Central memory CD8-positive, alpha-beta T cell (primary cell): ENCODE measurements at places on chromosomes 12 and 14.

GRCh38 chr12:66156654-66157053, 13.1 kb downstream of the TMBIM4 start:
- no peak overlapping the region for H3K4me3 ChIP-seq
- H3K27ac ChIP-seq: peak overlapping the region; percentile 19
- H3K4me1 ChIP-seq: peaks cover 51% of the 10 kb centered on the region
- H3K27me3 ChIP-seq: no peaks in the 10 kb centered on the region
- H3K36me3 ChIP-seq: peaks cover 7% of the 10 kb centered on the region
- no peak for DNase-seq

DNA sequence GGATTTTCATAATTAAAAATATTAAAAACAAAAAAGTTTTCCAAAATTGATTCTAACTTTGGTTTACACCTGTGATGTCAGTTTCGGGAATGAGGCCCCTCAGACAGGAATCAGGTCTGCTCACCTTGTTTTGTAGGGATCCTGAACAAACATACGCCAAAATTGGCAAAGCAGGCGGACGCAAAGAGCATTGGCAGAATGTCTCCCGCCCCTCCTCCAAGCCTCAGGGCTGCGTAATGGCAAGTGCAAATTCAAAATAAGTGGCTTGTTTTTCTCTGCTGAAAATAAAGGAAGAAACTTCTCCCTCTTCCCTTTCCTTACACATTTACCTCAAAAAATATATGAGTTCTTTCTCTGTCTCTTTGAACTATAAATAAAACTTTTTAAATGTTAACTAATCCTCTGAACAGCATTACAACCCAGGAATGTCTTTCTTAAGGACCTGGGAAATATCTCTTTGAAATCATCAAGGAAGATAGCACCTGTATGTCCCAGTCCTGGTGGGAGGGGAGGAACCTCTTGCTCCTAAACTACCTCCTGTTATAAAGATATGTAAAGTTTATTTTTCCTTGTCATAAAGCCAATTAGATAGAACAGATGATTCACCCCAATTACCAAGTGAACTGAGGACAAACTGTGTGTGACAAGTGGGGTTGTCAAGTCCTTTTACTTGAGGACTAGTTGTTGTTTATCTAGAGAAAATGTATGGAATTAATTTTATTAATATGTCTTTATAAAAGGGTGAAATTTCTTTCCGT, 16.5 kb downstream of the OR6J1 start:
- H3K36me3 ChIP-seq: no peaks in the 10 kb centered on the region
- no peak for DNase-seq
- no peak overlapping the region for H3K4me3 ChIP-seq
- peaks cover 51% of the 10 kb centered on the region for H3K27me3 ChIP-seq

- H3K4me3 ChIP-seq: no peak overlapping the region
- H3K4me1 ChIP-seq: peaks cover 8% of the 10 kb centered on the region
- peaks cover 44% of the 10 kb centered on the region for H3K36me3 ChIP-seq
- DNase-seq: no peak
Observed at GRCh38 chr12:50467439-50467838, 37.3 kb upstream of the DIP2B start.

- H3K4me3 ChIP-seq: no peak overlapping the region
- H3K27me3 ChIP-seq: no peaks in the 10 kb centered on the region
- H3K27ac ChIP-seq: peak overlapping the region; percentile 25
- peaks cover 2% of the 10 kb centered on the region for H3K36me3 ChIP-seq
- H3K4me1 ChIP-seq: peaks cover 58% of the 10 kb centered on the region
Observed at GRCh38 chr14:100402631-100403030, 79.5 kb downstream of the SLC25A47 start.

- DNase-seq: no peak
- no peaks in the 10 kb centered on the region for H3K36me3 ChIP-seq
- H3K27me3 ChIP-seq: peaks cover 17% of the 10 kb centered on the region
- H3K27ac ChIP-seq: no peak overlapping the region
- no peaks in the 10 kb centered on the region for H3K4me1 ChIP-seq
Observed at GRCh38 chr14:76259029-76259735, 107.5 kb downstream of the GPATCH2L start.

DNA sequence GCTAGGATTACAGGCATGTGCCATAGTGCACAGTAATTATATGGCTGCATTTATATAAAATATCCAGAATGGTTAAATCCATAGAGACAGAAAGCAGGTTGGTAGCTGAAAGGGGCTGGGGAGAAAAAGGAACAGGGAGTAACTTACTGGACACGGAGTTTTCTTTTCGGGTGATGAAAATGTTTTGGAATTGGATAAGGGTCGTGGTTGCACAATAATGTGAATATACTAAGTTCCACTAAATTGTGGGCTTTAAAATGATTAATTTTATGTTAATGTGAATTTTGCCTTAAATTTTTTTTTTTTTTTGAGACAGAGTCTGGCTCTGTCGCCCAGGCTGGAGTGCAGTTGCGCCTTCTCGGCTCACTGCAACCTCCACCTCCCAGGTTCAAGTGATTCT, 70.1 kb upstream of the BDKRB2 start:
- no peak for DNase-seq
- H3K4me3 ChIP-seq: no peak overlapping the region
- H3K4me1 ChIP-seq: no peaks in the 10 kb centered on the region
- H3K27me3 ChIP-seq: peaks cover 64% of the 10 kb centered on the region

GRCh38 chr12:53670308-53670707, 5.6 kb downstream of the ATP5MC2 start:
- no peak overlapping the region for H3K27ac ChIP-seq
- H3K27me3 ChIP-seq: no peaks in the 10 kb centered on the region
- DNase-seq: no peak
- H3K4me1 ChIP-seq: peaks cover 15% of the 10 kb centered on the region
- H3K36me3 ChIP-seq: peaks cover 64% of the 10 kb centered on the region

DNA sequence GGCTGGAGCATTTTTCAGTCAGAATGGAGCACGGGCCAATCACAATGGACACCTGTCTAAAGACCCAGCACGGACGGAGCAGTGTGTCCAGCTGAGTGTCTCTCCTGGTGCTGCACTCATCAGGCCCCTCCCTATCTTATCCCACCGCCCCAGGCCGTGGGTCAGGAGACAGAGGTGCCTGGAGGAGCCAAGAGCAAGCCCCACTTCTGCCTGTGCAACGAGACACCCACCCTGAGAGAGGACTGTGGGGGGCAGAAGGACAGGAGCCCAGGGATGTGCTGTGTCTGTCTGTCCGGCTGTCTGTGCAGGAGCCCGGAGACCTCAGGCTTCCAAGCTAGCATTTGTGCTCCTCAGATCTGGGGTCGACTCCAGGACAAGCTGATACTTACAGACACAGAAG, 69.6 kb upstream of the SFSWAP start:
- H3K27ac ChIP-seq: no peak overlapping the region
- no peaks in the 10 kb centered on the region for H3K4me1 ChIP-seq
- H3K4me3 ChIP-seq: no peak overlapping the region

DNA sequence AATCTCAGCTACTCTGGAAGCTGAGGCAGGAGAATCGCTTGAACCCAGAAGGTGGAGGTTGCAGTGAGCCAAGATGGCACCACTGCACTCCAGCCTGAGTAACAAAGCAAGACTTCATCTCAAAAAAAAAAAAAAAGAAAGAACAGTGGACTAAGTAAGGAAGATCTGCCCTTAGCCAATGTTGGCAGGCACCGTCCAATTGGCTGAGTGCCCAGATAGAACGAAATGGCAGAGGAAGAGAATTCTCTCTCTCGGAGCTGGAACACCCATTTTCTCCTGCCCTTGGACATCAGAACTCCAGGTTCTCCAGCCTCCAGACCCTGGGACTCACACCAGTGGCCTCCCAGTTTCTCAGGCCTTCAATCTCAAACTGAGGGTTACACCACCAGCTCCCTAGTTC, 49.9 kb downstream of the ESR2 start:
- no peaks in the 10 kb centered on the region for H3K4me1 ChIP-seq
- H3K4me3 ChIP-seq: no peak overlapping the region
- no peaks in the 10 kb centered on the region for H3K36me3 ChIP-seq
- no peak overlapping the region for H3K27ac ChIP-seq
- H3K27me3 ChIP-seq: peaks cover 44% of the 10 kb centered on the region

DNA sequence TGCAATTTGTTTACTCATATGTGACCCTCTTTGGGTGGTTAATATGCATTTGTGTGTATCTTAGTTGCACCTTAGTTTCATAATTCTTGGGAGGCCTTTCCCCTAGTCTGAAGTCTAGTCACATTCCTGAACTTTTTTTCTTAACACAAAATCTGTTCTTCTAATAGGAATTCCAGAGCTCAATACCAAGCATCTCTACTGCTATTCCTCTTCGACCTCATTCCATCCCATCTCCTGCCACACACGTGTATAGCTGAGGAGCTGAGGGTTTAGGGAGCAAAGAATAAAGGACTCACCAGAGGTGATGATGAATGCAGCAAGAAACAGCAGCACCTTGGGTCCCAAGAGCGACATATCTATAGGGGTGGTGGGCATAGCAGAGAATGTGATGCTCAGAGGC, 875 bp downstream of the MFAP5 start:
- H3K4me3 ChIP-seq: no peak overlapping the region
- H3K4me1 ChIP-seq: no peaks in the 10 kb centered on the region
- no peak overlapping the region for H3K27ac ChIP-seq
- H3K27me3 ChIP-seq: no peaks in the 10 kb centered on the region
- no peaks in the 10 kb centered on the region for H3K36me3 ChIP-seq

GRCh38 chr12:65464930-65465329, 186.4 kb downstream of the MSRB3 start:
- no peak overlapping the region for H3K4me3 ChIP-seq
- no peak overlapping the region for H3K27ac ChIP-seq
- no peak for DNase-seq
- no peaks in the 10 kb centered on the region for H3K27me3 ChIP-seq

- no peak overlapping the region for H3K4me3 ChIP-seq
- H3K27me3 ChIP-seq: peaks cover 29% of the 10 kb centered on the region
- no peak for DNase-seq
- no peak overlapping the region for H3K27ac ChIP-seq
Observed at GRCh38 chr12:15158083-15158482, 63.1 kb downstream of the RERG start.

DNA sequence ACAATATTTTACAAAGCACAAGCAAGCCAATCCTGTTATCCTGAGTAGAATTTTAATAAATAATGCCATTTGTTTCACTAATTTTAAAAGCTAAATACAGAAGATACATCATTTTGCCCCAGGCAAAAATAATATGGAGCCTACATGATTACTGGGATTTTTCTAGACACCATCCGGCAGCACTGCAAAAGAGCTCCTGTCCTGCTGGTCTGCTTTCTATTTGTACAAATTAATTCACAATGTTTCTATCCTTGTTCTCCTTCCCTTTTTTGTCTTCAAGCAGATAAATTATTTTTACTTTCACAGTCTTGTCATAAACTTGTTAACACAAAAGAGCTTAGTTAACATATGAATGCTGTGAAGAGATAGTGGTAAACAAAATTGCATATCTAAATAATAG, 4.6 kb downstream of the SIX1 start:
- H3K27ac ChIP-seq: no peak overlapping the region
- peaks cover 99% of the 10 kb centered on the region for H3K27me3 ChIP-seq
- H3K36me3 ChIP-seq: peaks cover 2% of the 10 kb centered on the region
- DNase-seq: no peak
- peaks cover 12% of the 10 kb centered on the region for H3K4me1 ChIP-seq

DNA sequence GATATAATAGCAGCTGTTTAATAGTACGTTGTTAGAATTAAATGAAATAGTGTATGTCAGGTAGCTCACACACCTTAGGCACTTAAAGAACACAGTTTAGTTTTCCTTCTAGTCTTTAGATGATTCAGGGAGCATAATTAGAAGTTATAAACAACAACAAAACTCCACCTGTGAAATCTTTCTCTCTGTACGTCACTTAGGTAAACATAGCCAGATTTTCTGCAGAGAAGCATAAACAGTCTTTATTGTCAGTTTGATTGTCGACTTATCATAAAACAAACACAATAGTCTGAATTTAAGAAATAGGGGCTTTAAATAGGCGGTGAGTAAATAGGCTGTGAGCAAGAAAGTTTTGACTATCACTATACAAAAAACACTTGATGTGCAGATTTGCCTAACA, 84.6 kb upstream of the PKP2 start:
- DNase-seq: no peak
- H3K27me3 ChIP-seq: no peaks in the 10 kb centered on the region
- no peak overlapping the region for H3K27ac ChIP-seq
- H3K36me3 ChIP-seq: no peaks in the 10 kb centered on the region
- no peaks in the 10 kb centered on the region for H3K4me1 ChIP-seq

DNA sequence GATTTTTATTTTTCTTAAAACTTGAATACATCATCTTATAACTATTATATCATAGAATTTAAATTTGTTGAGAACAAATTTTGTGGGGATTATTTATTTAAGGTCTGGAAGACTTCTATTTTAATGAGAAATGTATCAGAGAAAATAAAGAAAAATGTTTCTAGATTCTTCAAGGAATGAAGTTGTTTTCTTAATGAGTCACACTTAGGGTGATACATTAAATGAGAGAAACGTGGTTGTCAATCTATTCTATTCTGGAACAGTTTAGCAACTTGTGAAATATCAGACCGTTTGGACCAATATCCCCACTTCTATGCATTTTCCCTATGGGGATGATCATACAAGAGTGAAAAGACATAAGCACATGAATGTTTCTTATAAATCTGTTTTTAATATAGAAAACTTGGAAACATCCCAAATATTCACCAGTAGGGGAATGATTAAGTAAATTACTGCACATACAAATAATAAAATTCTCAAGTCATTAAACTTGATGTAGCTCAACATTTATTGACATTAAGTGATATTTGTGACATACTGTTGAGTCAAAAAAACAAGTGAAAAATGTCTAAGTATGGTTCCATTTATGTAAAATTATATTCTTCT, 88.5 kb downstream of the E2F7 start:
- peaks cover 63% of the 10 kb centered on the region for H3K27me3 ChIP-seq
- H3K36me3 ChIP-seq: no peaks in the 10 kb centered on the region
- no peak overlapping the region for H3K4me3 ChIP-seq
- DNase-seq: no peak

DNA sequence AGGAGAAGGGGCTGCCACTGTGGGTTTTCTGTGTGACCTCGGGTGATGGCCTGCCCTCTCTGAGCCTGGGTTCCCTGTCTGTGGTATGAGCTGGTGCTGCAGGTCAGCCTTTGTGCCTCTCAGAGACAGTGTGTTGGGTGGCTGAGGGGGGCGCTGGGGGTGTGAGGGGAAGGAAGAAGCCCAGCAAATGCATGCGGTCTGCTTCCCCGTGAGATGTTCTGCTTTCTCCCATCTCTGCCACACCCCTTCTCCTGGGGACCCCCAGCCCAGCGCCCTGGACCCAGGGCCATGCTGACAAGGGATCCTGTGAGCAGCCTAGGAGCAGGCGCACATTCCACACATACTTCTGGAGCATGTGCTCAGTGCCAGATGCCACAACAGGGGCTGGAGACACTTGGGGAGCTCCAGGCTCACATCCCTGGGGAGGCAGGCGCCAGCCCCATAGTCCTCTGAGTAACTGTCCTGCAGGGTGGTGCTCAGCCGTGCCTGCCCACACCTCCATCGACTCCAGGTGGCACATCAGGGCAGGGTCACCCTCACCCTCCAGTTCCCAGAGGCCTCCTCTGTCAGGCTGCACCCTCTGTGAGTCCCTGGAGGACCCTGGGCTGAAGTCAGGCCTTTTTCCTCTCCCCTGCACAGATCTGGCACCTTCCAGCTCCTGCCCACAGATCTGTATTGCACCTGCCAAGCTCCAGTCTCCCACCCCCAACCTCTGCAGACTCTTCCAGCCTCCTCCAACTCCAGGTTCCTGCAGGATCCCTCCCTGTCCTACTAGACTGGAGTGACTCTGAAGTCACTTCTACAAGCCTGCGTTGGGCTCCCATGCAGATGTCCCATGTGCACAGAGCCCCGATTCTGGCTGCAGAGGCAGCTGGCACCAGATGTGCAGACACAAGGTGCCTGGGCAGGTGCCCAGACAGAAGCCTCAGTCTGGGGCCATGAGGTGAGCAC, 205.6 kb downstream of the KIF26A start:
- no peak overlapping the region for H3K27ac ChIP-seq
- H3K36me3 ChIP-seq: no peaks in the 10 kb centered on the region
- DNase-seq: no peak
- H3K4me1 ChIP-seq: no peaks in the 10 kb centered on the region
- H3K27me3 ChIP-seq: peaks cover 59% of the 10 kb centered on the region
- no peak overlapping the region for H3K4me3 ChIP-seq
